ENCODE measurements at places on chromosomes 2 and 18. TPM values are rescaled to one million over a fixed set of nuclear protein-coding genes. Genes with fewer than 3 reads are reported as not detected.

Gene TRIM43
- total RNA-seq, result not detected

Gene RBM44
- 0.23 TPM for total RNA-seq

Gene MITD1
- 28.7 TPM for total RNA-seq

Gene IL1F10
- not detected for total RNA-seq

Gene CDH2
- 125 TPM for total RNA-seq

Gene ZNF514
- total RNA-seq, result 19.1 TPM

- no peak overlapping the region for H3K4me3 ChIP-seq
- no peaks in the 10 kb centered on the region for H3K36me3 ChIP-seq
- DNase-seq, result no peak
- no peaks in the 10 kb centered on the region for H3K4me1 ChIP-seq
These were observed 10.9 kb downstream of the OSBPL1A start for GRCh38 chr18:24386681-24387080.

DNA sequence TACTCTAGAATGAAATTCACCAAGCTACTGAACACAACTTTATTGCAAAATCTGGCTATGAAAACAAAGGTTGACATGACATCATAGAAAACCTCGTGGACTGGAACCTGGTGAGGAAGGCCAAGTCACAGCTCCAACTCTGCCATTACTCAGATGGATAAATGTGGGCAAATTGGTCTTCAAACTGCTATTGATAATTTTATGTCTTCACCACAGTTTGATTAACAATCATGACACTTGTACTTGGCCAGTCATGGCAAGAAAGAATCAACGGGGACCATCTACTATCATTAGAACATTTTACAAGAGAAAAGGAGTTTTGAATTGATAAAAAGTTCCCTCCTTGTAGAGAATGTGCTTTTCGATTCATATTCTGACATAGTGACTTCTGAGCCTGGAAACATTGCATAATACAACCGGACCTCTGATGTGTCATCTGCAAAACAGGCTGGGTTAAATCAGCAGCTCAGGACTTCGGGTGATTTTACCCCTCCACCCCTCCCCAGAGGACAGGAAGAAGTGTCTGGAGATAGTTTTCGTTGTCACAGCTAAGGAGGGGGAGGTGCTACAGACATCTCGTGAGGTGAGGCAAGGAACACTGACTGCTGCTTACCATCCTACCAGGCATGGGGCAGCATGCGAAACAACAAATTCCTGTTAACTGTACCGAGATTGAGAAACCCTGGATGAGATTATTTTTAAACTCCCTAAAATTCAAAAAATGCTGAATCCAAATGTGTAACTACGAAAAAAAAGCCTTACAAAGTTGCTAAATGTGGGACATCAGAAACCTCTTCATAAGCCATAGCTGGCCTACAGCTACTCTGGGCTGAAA is 8.4 kb downstream of the L3MBTL4 start:
- no peaks in the 10 kb centered on the region for H3K4me1 ChIP-seq
- no peak for DNase-seq
- H3K27ac ChIP-seq, result no peak overlapping the region
- H3K27me3 ChIP-seq, result no peaks in the 10 kb centered on the region

DNA sequence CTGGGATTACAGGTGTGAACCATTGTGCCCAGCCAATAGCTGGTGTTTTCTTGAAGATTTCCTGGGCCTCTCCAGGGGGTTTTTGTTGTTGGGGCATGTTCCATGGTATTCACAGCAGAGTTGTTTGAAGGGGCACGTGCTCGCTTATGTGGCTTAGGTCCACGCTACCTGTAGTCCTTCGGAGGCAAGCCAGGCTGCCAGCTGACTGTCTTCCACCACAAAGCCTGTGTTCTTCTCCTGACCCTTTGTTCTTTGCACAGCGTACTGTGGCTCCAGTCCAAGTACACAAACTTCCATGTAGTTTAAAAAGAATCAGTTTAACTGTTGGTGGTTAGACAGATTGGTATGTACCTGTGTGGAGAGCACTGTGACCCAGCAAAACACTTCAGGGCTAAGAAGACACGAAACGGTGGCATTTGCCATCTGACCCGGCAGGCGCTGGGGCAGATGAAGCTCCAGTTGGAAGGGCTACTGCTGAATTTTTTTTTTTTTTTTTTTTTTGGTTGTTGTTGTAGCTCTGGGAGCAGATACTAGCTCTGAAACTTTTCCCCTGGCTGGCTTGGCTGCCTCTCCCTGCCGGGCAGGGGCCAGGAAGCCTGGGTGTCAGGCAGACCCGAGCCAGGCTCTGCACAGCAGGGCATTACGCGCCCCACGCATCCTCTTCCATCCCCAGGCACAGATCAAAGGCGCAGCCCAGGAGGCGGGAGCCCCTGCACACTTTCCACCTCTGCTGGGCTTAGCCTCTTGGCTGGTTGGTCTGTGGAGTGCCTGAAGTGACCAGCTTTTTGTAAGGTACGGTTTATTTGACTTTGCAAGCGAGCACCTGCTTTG is 5.7 kb downstream of the GREB1 start:
- no peaks in the 10 kb centered on the region for H3K36me3 ChIP-seq
- DNase-seq, result peak; percentile 94
- H3K4me3 ChIP-seq, result peak overlapping the region; percentile 34
- H3K27ac ChIP-seq, result peak overlapping the region; percentile 87

DNA sequence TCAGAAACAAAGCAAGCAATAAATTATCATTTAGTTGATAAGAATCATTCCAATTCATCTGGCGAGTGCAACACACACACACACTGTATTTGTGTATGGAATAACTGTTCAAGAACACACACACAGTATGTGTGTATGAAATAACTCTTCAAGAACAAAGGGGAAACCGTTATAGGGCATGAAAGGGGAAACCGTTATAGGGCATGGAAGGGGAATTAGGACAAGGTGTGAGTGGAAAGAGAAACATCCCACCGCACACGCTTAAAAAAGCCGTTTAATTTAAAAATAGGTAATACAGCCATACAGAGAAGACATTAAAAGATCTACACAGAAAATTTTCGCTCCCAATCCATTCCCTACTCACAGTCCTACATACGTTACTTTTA is 607 bp upstream of the TSN start:
- H3K27ac ChIP-seq, result peak overlapping the region; percentile 39
- DNase-seq, result no peak
- H3K36me3 ChIP-seq, result no peaks in the 10 kb centered on the region
- H3K4me3 ChIP-seq, result peak overlapping the region; percentile 62
- H3K27me3 ChIP-seq, result no peaks in the 10 kb centered on the region

- no peak overlapping the region for H3K4me3 ChIP-seq
- no peaks in the 10 kb centered on the region for H3K36me3 ChIP-seq
- no peaks in the 10 kb centered on the region for H3K4me1 ChIP-seq
- DNase-seq, result no peak
- H3K27me3 ChIP-seq, result no peaks in the 10 kb centered on the region
These were observed 103.2 kb downstream of the INHBB start for GRCh38 chr2:120448961-120449810.

DNA sequence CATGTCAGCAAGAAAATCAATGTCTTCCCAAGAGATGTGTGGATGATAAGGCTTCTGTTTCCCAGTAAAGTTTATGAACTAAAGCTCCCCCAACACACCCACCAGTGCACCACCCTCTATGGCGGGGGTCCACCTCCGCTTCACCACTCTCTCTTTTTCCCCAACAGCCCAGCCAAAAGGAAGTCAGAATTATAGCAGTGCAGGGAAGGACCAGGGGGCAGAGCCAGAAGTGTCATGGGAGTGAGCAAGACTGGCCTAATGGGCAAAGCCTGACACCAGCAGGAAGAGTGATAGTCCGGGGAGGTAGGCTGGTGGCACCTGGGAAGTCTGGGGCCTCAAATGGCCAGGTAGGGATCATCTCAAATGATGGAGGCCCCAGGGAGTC is 167.7 kb downstream of the ZFP36L2 start:
- H3K27ac ChIP-seq, result no peak overlapping the region
- no peaks in the 10 kb centered on the region for H3K4me1 ChIP-seq
- no peaks in the 10 kb centered on the region for H3K36me3 ChIP-seq
- DNase-seq, result no peak

- DNase-seq, result peak; percentile 52
- no peaks in the 10 kb centered on the region for H3K4me1 ChIP-seq
- no peak overlapping the region for H3K27ac ChIP-seq
- H3K27me3 ChIP-seq, result no peaks in the 10 kb centered on the region
These were observed 56.0 kb upstream of the ACAA2 start for GRCh38 chr18:49869354-49869753.

DNA sequence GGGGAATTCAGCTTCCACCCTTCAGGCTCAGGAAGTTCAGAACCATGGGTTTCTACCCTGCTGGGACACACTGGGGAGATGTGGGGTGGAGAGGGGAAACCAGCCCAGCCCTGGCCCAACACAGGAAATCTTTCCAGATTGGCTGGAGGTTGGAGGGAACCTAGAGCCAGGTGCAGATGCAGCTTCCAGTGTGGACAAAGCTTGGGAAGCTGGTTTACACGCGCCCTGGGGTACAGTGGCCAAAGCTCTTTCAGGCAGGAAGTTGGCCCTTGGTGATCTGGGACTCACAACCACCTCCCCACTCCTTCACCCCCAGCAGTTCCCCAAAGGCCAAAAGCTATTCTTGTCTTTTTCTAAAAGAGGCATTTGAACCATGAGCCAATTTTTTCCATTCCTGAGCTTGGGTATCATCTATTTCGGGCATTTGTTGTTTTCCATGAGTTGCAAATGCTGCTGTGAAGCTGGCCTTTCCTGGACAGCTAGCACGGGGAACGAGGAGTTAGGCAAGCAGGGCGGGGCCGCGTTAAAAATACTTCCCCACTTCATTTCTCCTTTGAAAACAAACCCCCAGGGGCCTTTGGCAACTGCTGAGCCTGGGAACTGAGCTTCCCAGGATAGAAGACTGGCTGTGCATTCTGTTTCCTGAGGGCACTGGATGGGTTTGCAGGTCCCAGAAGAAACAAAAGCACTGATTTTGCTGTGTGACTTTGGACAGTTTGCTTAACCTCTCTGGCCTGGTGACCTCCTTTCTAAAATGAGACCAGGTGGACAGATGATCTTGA is 3.1 kb upstream of the ARID5A start:
- peak; percentile 84 for DNase-seq
- H3K4me3 ChIP-seq, result no peak overlapping the region
- H3K4me1 ChIP-seq, result peaks cover 15% of the 10 kb centered on the region
- H3K27me3 ChIP-seq, result no peaks in the 10 kb centered on the region
- peak overlapping the region; percentile 80 for H3K27ac ChIP-seq
- no peaks in the 10 kb centered on the region for H3K36me3 ChIP-seq

Data from prostate gland (tissue), 2 donors.